ENCODE measurements at places on chromosomes 3 and 15.

- DNase-seq = no peak
Measured at GRCh38 chr15:57919754-57920153, 145.8 kb downstream of the ALDH1A2 start.

DNA sequence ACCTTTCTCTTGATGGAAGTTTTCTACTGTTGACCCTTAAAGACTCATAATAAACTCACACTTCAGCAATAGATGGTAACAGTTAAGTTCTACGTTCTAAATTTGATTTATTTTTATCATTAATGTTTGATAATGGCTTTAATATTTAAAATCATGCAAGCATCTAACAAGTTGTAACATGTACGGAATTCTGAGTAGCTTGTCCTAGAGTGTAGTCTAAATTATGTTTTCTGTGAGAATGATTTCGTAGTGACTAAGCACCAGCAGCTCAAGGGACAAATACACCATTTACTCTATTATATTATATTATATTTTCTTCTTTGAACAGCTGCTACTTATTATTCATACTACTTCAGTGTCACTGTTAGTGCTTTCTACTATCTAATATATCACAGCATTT is 345.6 kb downstream of the NLGN1 start:
- DNase-seq = no peak

GRCh38 chr3:105222568-105223093 is 144.1 kb upstream of the ALCAM start:
- no peak for DNase-seq

- no peak for DNase-seq
Measured at GRCh38 chr15:49875392-49875791, 243.6 kb downstream of the ATP8B4 start.

DNA sequence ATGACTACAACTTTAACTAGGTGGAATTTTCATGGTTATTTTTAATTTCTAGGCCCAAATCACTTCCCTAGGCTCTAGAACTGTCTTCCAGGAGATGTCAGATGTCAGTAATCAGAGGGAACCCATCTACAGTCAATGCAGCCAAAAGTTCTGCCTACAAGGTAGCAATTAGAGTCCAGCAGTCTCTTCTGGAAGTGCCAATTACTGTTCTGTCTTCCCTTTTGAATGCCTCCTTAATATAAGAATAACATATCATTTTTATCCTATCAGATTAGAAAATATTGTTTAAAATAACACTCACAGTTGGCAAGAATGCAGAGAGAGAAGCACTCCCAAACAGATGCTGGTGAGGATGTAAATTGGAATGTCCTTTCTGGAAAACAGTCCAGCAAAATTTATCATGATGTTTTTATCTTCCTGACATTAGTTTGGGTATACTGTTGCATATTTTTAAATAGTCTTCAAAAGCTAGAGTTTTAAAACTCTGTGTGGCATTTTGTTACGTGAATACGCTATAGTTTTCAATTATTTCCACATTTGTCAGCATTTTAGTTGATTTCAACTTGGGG is 543.7 kb downstream of the FHIT start:
- DNase-seq = no peak

DNA sequence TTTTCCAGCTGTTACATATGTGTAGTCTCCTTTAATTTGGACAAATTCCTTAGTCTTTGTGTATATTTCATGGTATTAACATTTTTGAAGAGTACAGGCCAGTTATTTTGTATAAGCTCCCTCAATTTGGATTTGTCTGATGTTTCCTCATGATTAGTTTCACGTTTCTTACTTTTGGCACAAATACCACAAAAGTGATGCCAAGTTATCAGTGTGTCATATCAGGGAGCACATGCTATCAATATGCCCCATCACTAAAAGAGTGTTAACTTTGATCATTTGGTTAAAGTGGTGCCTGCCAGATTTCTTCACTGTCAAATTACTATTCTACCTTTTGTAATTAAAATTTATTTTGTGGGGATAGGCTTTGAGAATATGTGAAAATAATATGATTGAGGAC is 14.6 kb downstream of the PCNP start:
- DNase-seq = no peak

DNA sequence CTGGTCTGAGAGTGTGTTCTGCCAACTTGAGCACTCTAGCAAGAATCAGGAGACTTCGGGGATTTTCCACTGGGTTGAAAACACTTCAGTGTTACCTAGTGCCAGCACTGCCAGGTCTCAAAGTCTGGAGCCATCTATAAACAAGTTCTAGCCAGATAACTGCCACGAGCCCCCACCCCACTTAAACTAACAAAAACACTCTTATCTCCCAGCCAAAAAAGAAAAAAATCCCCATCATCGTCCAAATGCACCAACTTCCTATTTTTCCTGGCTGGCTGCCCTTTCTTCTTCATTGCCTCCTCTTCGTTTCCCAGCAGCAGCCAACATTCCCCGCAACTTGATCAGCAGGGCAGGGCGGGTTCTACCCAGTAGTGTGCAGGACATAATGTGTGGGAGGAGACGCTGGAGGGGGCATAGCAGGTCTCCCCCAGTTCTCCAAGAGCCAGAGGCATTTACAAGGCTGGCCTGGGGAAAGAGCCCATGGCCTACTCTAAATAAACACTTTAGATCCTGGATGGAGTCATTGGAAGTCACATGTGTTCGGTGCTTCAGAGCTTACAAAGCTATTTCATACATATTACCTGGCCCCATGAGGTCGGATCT is 29.5 kb downstream of the C2CD4B start:
- DNase-seq = no peak

- no peak for DNase-seq
Measured at GRCh38 chr15:39947401-39948197, 13.7 kb downstream of the EIF2AK4 start.

DNA sequence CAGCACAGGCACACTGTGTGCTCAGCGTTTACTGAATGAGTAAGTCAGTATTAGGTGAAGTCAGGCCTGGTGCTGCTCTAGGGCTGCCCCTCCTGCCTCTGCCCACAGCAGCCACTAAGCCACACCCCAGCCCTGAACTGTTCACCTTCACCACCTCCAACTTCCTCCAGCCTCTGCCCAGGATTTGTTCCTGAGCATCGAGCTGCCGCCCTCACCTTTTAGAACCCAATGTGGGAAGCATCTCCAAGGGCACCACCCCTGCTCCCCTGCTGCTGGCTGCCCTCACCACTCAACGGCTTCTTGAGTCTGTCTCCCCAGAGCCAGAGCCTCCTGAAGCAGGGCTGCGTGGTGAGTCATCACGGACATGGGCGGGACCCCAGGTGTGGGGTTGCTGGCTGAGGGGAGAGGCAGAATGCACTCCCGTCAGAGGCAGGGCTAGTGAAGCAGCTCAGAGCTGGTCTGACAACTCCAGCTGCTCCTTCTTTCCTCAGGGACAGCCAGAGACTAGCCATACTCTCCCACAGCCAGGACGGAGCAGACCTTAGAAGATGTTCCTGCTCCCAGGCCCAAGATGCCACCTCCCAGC is 5.8 kb downstream of the HYAL2 start:
- peak; percentile 73 for DNase-seq

DNA sequence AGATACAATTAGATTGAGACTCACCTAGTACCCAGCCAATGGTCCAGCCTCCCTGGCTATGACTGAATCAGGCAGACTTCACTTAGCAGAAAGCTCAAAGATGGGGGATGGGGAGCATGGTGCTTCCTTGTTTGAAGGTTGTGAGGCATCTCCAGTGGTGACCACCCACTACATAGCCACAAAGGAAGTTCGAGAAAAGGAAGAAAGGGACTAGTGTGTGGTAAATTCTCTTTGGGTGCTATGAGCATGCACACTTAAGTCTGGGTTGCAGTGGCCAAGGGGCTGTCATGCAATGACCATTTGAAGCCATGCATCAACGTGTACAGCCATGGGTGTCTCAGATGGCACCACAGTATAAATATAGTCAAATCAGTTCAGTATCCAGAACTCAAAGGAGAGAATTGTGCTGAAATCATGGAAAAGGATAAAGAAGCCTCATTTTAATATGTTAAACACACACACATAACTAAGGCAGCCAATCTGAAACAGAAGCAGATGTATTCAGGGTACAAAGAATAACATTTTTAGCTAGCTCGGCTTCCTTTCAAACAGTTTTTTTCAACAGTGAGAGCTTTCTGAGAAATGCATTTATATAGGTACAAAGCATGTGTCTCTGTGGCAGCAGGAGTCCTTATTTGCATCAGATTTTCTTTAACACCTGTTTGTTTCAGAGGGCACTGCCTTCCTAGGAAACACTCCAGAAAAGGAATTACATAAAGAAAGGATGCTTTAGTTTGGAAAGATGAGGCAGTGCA is 275.5 kb downstream of the GAP43 start:
- DNase-seq = no peak

- no peak for DNase-seq
Measured at GRCh38 chr3:38227989-38228388, 37.6 kb upstream of the SLC22A13 start.

GRCh38 chr3:188352196-188352927 is 198.4 kb downstream of the LPP start:
- DNase-seq = no peak

DNA sequence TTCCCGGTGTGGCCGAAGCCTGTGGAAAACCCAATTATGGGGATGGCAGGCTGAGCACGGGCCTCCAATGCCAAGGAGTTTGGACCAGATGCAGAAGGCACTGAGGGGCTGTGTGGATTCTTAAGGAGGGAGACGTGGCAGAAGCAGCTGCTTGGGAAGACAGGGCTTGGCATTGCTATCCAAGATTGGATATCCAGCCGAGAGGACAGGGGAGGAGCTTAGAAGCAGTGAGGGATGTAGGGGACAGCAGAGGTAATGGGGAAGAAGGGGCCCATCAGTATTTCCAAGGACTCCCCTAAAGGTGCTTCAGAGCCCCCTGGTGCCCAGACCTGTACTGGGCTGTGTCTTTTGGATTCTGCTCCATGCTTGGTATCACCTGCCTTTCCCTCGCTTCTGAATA is 112.8 kb upstream of the TLE3 start:
- DNase-seq = peak; percentile 8

DNA sequence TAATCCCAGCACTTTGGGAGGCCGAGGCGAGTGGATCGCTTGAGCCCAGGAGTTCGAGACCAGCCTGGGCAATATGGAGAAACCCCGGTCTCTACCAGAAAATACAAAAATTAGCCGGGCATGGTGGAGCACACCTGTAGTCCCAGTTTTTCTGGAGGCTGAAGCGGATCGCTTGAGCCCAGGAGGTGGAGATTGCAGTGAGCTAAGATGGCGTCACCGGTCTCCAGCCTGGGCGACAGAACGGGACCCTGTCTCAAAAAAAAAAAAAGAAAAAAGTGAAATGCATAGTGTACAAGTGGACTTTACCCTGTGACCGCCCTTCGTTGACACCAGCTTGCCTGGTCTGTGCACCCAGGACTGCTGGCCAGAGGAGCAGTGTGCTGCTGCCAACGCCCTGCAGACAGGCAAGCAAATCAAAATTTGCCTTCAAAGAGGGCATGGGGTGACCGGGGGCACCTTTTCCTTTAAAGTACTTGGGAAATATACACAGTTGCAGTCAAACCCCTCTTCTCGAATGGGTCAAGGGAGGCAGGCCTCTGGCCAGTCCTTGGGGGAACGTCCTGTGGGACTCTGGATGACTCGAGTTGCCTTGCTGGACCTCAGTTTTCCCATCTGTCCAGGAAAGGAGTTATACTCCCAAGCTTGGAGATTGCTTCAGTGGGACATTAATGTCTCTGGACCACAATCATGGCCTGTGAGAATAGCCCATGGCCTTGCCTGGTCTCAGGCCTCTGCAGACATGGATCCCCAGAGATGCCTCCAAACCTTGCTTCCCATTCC is 1.0 kb downstream of the XYLB start:
- DNase-seq = no peak

DNA sequence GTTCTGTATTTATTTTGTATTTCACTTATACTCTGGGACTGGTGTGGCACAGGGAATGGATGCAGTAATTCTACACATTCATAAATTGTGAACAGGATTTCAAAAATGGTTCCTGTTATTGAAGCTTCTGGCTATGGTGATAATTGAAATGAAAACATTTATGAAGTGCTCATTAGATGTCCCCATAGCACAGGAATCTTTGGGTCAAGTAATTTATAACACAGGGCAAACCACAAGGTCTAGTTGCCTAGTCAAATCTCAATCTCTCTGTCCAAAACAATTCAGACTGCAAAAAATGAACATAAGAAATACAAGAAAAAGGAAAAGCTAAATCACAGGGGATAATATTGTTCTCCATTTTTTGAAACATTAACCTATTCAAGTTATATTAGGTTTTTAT is 117.5 kb upstream of the PTPRG start:
- DNase-seq = no peak

GRCh38 chr3:128787256-128788253 is 61.6 kb downstream of the RAB7A start:
- peak; percentile 44 for DNase-seq

DNA sequence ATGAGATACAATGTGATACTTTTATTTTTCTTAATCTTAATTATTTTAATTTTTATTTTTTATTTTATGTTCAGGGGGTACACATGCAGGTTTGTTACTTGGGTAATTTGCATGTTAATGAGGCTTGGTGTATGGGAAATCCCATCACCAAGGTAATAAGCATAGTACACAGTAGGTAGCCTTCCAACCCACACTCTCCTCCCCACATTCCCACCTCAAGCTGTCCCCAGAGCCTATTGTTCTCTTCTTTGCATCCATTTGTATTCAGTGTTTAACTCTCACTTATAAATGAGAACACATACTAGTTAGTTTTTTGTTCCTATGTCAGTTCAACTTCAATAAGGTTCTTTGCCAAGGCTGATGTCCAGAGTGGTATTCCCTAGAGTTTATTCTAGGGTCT is 1375.4 kb downstream of the NSUN3 start:
- DNase-seq = no peak
